ENCODE measurements at places on chromosomes 3 and 15. TPM values are rescaled to one million over a fixed set of nuclear protein-coding genes. Genes with fewer than 3 reads are reported as not detected.

- no peak for DNase-seq
Measured at GRCh38 chr3:192039593-192039992, 578.6 kb downstream of the PYDC2 start.

GRCh38 chr3:42191443-42191747, 74.6 kb downstream of the CCK start:
- DNase-seq = no peak

SLC51A gene
- not detected for total RNA-seq

GRCh38 chr15:42721016-42721415, 15.9 kb downstream of the CDAN1 start:
- DNase-seq = no peak

SLC9C1 gene
- total RNA-seq = 1.7 TPM

GRCh38 chr3:47473391-47473790, 2.4 kb downstream of the SCAP start:
- no peak for DNase-seq

DNA sequence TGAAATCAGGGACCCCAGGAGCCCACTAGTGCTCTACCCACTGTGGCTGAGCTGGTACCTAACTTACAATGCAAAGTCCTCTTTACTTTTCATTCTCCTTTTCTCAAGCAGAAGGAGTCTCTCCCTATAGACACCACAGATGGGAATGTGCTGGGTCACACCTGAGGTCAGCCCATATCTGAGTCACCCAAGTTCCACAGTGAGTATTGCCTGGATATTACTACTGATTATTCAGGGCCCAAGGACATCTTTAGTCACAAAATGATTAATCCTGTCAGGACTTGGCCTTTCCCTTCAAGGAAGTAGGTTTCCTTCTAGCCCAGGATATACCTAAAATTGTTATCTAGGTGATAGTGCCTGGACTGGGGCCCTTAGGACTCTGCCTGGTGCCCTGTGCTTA, 1305.2 kb downstream of the SI start:
- DNase-seq = no peak

DNA sequence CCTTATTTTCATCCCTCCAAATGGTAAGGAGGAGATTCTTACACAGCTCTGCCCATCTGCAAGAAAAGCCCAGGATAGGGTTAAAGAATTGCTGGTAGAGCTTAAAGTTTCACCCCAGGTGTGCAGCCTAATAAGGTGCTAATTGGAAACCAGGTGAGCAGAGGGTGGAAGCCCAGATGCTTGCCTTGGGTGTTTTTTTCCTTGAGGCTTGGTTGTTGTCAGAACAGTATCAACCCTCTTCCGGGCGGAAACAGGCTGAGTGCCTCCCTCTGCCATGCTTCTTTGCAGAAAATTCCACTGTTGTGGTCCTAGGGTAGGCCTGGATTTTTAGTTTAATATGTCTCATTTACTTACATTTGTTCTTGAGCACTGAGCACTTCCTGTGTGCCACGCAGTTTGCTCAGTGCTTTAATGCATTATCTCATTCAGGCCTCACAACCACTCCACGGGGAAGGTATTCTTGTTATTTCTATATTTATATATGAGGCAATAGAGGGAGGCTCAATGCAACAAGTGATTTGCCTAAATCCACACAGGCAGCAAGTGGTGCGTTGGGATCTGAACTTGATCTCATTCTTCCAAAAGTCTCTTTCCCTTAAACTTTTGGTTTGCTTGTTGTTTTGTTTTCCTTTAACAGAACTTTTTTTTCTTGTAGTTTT, 115.0 kb upstream of the LRIG1 start:
- no peak for DNase-seq

DNA sequence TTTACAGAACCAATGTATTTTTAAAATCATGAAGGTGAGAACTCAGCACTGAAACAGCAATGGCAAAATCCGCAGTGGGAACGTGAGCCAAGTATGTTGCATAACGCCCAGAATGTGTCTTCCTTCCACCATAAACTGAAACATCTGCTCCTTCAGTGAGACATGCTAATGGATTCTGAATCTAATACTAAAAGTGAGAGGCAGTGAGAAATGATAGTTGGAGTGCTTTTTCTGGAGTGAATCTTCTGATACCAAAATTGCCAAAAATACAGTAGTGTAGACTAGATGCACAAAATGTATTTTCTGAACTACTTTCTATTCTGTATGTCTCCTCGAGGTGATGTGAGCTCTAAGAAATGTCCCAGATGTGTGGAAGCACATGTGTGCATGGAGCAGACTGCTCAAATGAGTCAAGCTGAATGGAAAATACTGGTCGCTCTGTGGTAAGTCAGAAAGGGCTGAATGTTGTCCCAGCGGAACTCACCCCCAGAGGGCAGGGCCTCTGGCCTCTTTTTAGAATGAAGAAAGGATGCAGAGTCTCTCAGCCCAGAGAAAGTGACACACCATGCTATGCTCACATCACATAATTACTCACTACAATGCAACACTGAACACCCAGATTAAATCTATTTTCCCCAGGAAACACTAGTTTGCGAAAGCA, 73.0 kb downstream of the ATP10A start:
- peak; percentile 72 for DNase-seq

- no peak for DNase-seq
Measured at GRCh38 chr3:174441588-174442301, 417.4 kb upstream of the NAALADL2 start.

Measured in Right ventricle myocardium superior (tissue), 1 donor.